ENCODE measurements at places on chromosomes 1 and 21.

GRCh38 chr1:7519181-7519860, 251.8 kb upstream of the VAMP3 start:
- no peaks in the 10 kb centered on the region for H3K4me1 ChIP-seq
- H3K4me3 ChIP-seq = no peak overlapping the region
- no peak overlapping the region for H3K27ac ChIP-seq
- H3K27me3 ChIP-seq = peaks cover 19% of the 10 kb centered on the region
- H3K36me3 ChIP-seq = no peaks in the 10 kb centered on the region

DNA sequence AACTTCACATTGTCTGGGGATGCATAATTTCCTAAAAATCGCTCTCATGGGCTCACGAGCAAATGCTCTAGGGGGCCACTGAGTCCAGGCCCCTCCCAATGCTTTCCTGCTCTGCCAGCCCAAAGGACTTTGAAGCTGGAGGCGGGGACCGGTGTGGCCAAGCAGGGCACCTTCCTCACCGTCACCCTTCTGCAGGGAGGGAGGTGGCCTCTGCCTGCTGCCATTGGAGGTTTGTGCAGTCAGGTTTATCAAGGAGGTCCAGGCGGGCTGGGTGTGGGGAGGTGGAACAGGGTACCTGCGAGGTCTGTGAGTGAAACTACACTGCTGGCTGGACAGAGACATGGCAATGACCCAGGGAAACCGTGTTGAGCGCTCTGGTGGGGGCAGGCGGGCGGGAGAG, 58.1 kb upstream of the TRAPPC10 start:
- H3K4me1 ChIP-seq = peaks cover 38% of the 10 kb centered on the region
- no peaks in the 10 kb centered on the region for H3K27me3 ChIP-seq
- no peak overlapping the region for H3K27ac ChIP-seq

DNA sequence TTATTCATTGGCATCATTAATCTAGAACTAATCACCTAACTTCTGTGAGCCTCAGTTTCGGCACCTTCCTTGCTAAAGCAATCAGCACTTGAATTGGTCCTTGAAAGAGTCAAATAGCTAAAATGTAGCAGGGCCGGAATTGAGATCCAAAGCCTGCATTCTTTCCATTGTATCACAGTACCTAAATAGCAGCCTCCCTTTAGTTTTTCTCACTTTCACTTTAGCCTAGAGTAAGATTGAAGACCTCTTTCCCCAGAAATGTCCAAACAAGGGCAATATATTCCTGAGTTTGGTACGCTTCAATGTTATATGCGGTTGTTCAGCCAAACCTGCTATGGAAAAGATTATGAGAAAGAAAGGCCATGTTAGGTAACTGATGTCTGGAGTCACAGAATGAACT, 121.9 kb upstream of the BMP8A start:
- no peak for ATAC-seq
- no peak overlapping the region for H3K4me3 ChIP-seq
- peaks cover 56% of the 10 kb centered on the region for H3K36me3 ChIP-seq
- no peak overlapping the region for H3K27ac ChIP-seq
- no peaks in the 10 kb centered on the region for H3K4me1 ChIP-seq

DNA sequence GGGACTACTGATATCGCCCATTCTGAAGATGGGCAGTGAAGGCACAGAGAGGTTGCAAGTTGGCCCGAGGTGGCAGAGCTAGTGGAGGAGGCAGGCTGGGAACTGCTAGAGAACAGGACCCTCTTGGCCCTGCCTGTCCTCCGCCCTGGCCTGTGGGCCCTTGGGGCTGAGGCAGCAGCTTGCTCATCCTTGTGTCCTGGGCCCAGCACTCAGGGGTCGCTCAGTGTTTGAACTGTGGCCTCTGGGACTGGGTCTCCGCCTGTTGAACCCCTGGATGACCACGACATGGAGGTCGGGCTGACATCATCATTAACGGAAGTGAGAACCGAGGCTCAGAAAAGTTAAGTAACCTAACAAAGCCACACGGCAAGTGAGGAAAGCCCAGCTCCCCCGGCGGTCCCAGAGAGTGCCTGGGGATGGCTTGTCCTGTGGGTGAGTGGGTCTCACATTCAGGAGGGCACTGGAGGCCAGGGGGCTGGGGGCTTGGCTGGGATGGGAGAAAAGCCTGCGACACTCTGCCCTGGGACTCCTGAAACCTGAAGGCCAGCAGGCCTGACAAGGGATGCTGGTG, 23.0 kb upstream of the DDOST start:
- no peaks in the 10 kb centered on the region for H3K36me3 ChIP-seq
- no peak for ATAC-seq
- H3K27me3 ChIP-seq = peaks cover 50% of the 10 kb centered on the region
- H3K4me3 ChIP-seq = no peak overlapping the region
- H3K27ac ChIP-seq = no peak overlapping the region

DNA sequence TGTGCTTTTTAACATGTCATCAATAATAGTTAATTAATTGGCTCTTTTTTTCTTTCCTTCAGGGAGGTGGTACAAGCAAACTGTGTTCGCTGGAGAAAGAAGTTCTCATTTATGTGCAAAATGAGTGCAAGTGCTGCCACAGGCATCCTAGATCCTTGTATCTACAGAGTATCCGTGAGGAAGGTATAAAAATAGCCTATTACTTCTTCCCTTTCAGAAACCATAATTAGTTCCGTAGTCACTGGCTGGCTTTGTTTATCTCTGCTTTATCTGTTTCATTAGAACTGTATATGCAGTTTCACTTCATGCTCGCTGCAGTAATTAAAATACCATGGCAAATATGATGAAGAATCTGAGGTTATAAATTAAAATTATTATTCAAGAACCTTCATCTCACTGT, 40.6 kb downstream of the EEIG2 start:
- H3K36me3 ChIP-seq = peaks cover 22% of the 10 kb centered on the region
- H3K27me3 ChIP-seq = no peaks in the 10 kb centered on the region
- peaks cover 5% of the 10 kb centered on the region for H3K4me1 ChIP-seq
- H3K27ac ChIP-seq = no peak overlapping the region
- ATAC-seq = no peak

DNA sequence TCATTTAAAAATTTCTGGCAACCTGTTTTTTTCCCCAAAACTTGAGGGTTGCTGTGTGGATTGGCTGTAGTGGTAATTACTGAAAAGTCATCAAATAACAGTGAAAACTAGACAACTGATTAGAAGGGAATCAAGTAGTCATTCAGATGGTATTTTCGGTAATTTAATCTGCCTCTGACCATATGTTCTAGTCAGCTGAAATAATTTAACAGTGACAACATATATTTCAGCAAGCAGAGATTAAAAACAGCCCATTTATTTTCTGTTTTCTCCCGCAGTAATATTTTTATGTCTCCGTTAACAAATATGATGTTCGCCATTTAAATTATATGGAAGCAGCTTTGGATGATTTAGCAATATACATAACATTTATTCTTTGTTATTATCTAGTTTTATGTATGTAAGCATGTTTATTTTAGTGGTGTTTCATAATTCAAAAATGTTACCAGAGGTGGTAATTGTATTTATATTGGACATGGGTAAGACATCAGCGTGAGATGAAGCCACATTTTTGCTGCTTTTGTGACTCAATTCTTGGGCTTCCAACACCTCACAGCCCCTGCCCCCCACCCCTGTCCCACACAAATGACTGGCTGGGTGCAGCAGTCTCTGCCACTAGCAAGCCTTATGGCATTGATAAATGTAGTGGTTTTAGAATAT, 104.4 kb downstream of the GALNT2 start:
- H3K4me1 ChIP-seq = peaks cover 75% of the 10 kb centered on the region
- H3K27ac ChIP-seq = no peak overlapping the region
- no peak overlapping the region for H3K4me3 ChIP-seq

DNA sequence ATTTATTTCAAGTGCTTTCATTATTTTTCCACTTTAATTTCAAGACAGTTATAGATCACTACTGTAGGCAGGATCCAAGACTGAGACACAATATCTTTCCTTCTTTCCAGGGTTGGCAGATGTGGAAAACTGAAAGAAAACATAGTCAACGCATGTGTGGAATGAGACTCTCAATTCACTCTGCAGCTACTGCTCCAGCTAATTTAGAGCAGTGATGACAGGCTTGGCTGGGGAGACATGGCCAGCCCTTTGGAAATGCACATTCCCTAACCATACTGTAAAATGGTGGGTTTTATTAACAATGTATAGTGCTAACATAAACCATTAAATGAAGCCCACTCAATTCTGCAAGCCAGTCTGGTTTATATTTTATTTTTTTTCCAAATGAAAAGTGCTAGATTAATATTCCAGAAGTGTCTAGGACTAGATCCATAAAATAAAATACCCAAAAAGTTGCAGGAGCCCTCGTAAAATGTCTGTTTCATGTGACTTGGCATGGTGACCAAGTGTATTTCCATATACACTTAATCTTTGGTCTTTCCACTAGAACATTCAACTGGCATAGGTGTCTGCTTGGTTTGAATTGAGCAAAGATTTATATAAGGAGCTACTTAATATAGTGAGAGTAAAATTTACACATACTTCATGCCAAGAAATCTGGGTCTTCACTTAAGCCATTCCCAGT, 32.9 kb downstream of the COL11A1 start:
- ATAC-seq = no peak
- no peaks in the 10 kb centered on the region for H3K27me3 ChIP-seq
- H3K27ac ChIP-seq = no peak overlapping the region
- no peaks in the 10 kb centered on the region for H3K36me3 ChIP-seq
- no peaks in the 10 kb centered on the region for H3K4me1 ChIP-seq

GRCh38 chr1:17181781-17182464, 23.0 kb upstream of the PADI1 start:
- peaks cover 5% of the 10 kb centered on the region for H3K36me3 ChIP-seq
- H3K27ac ChIP-seq = peak overlapping the region; percentile 40
- peak; percentile 45 for ATAC-seq
- H3K4me1 ChIP-seq = peaks cover 38% of the 10 kb centered on the region
- H3K4me3 ChIP-seq = no peak overlapping the region

GRCh38 chr21:41894511-41894910, 15.4 kb upstream of the PRDM15 start:
- H3K4me3 ChIP-seq = no peak overlapping the region
- H3K4me1 ChIP-seq = peaks cover 13% of the 10 kb centered on the region

GRCh38 chr1:67211589-67212563, 45.6 kb downstream of the IL23R start:
- ATAC-seq = peak; percentile 64
- peak overlapping the region; percentile 12 for H3K27ac ChIP-seq

GRCh38 chr1:99004861-99005442, at the start of gene PLPPR5:
Gene PLPPR5 (minus strand): TSS chr1:99004861. CDS start chr1:99004671, 190 bp downstream.
- peak; percentile 34 for ATAC-seq
- H3K27me3 ChIP-seq = peaks cover 31% of the 10 kb centered on the region
- H3K4me3 ChIP-seq = peak within 1 kb of the TSS; percentile 55
- no peaks in the 10 kb centered on the region for H3K4me1 ChIP-seq
- H3K36me3 ChIP-seq = no peaks in the 10 kb centered on the region
- H3K27ac ChIP-seq = no peak within 1 kb of the TSS

- no peak overlapping the region for H3K4me3 ChIP-seq
- no peak for ATAC-seq
- H3K27ac ChIP-seq = no peak overlapping the region
- no peaks in the 10 kb centered on the region for H3K27me3 ChIP-seq
- peaks cover 36% of the 10 kb centered on the region for H3K4me1 ChIP-seq
- peaks cover 25% of the 10 kb centered on the region for H3K36me3 ChIP-seq
These were observed 7.9 kb upstream of the FUBP1 start for GRCh38 chr1:77986810-77987209.

DNA sequence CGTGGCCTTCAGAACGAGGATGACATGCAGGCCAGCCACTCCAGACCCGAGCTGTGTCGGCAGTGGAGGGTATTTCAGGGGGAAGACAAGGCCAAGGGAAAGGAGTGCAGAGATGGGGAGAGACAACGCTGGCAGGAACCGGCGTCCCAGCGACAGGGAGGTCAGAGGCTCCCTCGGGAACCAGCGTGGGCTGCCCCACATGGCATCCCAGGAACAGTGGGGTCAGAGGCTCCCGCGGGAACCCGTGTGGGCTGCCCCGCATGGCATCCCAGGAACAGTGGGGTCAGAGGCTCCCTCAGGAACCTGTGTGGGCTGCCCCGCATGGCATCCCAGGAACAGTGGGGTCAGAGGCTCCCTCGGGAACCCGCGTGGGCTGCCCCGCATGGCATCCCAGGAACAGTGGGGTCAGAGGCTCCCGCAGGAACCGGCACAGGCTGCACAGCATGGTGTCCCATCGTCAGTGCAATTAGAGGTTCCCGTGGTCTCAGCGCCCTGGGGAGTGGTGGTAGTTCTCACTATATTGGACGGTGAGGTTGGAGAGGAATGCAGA, 43.0 kb downstream of the SLC19A1 start:
- H3K4me3 ChIP-seq = no peak overlapping the region
- no peaks in the 10 kb centered on the region for H3K36me3 ChIP-seq
- no peak overlapping the region for H3K27ac ChIP-seq
- H3K4me1 ChIP-seq = no peaks in the 10 kb centered on the region

DNA sequence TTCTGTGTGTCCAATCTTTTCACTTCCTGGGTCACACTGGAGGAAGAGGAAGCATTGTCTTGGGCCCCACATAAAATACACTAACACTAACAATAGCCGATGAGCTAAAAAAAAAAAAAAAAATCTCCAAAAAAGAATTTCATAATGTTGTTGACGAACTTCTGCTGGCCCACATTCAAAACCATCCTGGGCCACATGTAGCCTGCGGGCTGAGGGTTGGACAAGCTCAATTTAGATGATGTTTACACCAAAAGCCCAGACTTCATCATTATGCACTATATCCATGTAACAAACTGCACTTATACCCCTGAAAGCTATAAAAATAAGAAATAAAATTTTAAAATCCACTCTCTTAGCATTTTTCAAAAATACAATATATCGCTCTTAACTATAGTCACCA, 187.8 kb upstream of the PTBP2 start:
- no peaks in the 10 kb centered on the region for H3K36me3 ChIP-seq
- no peaks in the 10 kb centered on the region for H3K27me3 ChIP-seq
- ATAC-seq = no peak
- no peak overlapping the region for H3K4me3 ChIP-seq
- no peaks in the 10 kb centered on the region for H3K4me1 ChIP-seq

DNA sequence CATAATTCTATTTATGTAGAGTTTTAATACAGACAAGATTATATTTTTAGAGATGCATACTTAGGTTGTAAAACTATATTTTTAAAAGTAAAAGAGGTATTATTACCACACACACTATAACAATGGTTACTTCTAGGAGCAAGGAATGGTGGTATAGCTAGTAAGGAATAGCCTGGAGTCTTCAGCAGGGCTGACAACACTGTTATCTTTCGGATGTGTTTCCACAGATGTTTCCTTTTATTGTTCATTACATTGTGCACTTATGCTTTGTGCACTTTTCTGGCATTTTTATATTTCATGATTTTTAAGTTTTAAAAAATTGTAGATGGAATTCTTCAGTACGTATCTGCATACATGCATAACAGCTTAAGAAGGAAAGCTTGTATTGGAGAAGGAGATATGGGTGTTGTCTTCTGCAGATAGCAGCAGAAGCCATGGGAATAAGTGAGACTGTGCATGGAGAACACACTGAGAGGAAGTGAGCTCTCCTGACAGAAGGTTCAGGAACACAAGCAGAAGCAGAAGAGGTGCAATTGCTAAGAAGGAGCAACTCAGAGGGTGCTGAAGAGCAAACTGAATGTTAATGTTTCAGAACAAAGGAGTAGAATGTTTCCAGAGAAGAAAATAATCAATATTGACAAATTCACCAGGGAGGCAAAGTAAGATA, 91.8 kb downstream of the UCHL5 start:
- no peaks in the 10 kb centered on the region for H3K4me1 ChIP-seq
- H3K36me3 ChIP-seq = no peaks in the 10 kb centered on the region
- H3K27ac ChIP-seq = no peak overlapping the region
- no peaks in the 10 kb centered on the region for H3K27me3 ChIP-seq
- ATAC-seq = no peak

All from stimulated activated memory B cell treated with anti-CD40 and anti-IgM and Interleukin-4, amounts not matched to agents 10 μg/mL and 1 μg/mL and 100 μg/mL, for 72 hours (primary cell).